Retinal pigment epithelial cell (primary cell): ENCODE measurements at places on chromosomes 13 and 19.

GRCh38 chr13:38703255-38703654 lies 16.4 kb downstream of the FREM2 start:
- DNase-seq = peak; percentile 90

- DNase-seq = no peak
These were observed 3.3 kb downstream of the RNASEH2B start for GRCh38 chr13:50912851-50913250.

DNA sequence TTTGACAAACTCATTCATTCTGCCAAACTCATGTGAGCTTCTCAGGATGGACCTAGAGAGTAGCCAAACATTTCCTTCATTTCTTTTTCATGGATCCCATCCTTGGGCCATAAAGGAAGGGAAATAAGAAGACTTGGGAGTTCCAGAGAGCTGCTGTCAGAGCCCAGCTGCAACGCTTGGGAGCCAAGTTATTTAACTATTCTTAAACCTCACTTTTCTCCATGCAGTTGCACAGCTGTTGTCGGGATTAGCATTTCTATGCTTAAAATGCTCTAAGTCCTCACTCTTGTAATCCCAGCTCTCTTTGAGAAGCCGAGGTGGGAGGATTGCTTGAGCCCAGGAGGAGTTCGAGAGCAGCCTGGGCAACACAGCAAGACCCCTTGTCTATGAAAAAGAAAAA lies 11.7 kb upstream of the CASP14 start:
- DNase-seq = no peak

DNA sequence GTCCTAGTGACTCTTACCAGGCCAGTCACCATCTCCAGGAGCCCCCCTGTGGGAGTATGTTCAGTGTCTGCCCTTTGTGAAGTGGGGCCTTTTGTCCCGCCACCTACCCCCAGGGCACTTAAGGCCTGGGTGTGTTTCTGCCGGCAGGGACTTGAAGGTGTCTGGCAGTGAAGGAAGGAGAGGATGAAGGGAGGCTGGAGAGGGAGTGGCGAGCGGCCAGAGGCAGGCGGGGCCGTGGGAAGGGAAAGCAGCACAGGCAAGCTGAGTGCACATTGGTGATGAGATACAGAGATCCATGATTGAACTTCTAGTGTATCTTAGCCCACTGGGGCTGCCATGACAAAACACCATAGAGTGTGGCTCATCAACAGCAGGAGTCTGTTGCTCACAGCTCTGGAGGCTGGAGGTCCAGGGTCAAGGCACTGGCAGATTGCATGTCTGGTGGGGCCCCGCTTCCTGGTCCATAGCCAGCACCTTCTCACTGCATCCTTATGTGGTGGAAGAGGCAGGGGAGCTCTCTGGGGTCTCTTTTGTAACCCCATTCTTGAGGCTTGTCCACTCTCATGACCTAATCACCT lies 17.5 kb downstream of the CUL4A start:
- no peak for DNase-seq

- DNase-seq = no peak
These were observed 880 bp upstream of the C19orf12 start for GRCh38 chr19:29715701-29716581.

GRCh38 chr13:78786459-78786858 lies 127.5 kb upstream of the OBI1 start:
- DNase-seq = no peak

- no peak for DNase-seq
These were observed 33.9 kb upstream of the FAM216B start for GRCh38 chr13:42747399-42747873.

GRCh38 chr19:57099199-57099661 lies 20.6 kb upstream of the USP29 start:
- DNase-seq = no peak

DNA sequence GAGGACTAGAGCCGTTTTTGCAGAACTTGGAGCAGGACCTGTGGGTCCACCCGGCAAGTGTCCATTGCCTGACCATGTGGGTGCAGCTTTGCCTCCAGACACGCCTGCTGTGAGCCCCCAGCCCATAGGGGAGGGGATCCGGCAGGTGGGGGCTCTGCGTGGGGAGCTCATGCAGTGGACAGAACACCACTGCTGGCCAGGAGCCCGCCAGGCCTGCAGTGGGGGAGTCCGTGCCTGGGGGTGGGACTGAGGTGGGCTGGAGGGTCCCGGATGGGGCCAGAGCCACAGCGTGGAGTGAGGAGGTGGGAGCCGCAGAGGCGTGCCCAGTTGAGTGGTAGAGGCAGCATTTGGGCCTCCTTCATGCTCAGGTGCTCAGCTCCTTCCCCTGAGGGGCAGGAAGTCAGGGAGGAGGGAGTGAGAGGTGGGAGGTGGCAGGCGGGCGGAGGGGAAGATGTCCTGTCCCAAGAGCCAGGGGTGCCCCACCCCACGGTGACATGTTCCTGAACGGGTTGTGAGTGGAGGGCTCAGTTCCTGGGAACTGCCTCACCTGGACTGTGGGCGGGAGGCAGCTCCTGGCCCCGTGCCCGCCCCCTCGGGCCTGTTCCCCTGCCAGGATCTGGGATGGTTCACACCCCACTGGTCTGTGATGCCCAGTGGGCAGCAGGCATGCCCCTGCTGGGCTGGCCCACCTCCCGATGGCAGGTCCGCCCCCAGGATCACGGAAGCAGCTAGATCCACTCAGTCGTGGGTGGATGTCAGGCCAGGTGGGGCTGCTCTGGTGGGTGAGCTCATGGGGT lies 8.8 kb downstream of the ADAT3 start:
- DNase-seq = no peak

GRCh38 chr19:6958791-6959190 lies 62.4 kb downstream of the MBD3L2B start:
- no peak for DNase-seq

- no peak for DNase-seq
These were observed 36.0 kb downstream of the BICRA start for GRCh38 chr19:47644743-47645482.

DNA sequence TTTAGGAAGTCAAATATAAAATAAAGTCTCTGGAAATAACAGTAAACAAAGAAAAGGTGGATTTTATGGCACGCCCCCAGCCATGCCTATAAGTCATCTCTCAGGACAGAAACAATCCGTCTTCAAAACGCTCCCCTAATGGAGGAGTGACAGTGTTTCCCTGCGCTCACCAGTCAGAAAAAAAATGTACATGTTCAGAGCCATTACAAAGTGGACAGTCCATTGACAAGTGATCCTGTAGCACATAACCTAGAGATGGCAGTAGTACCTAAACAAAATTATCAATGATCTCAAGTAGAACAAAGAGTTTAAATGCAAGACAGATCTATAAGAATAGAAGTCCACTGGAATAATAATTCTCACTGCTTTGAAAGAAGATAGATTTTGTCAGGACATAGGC lies 891.7 kb upstream of the MIR17HG start:
- DNase-seq = no peak

- peak; percentile 15 for DNase-seq
These were observed 29.2 kb downstream of the COG6 start for GRCh38 chr13:39684531-39685137.

DNA sequence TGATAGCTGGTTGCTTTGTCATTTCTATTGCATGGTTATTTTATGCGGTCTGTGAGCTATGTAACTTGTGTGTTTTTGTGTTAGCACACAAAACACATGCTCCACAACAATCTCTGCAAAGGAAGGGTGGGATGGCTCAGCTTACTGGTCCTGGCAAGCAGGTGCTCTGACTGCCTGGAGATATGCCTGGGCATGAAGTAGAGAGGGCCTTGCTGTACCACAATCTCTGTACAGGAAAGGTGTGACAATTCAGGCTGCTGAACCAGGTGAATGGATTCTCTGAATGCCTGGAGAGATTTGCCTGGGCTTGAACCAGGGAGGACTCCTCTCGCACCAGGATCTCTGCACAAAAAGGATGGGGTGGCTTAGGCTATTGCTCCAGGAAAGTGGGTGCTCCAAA lies 69.5 kb downstream of the STOML3 start:
- DNase-seq = no peak

DNA sequence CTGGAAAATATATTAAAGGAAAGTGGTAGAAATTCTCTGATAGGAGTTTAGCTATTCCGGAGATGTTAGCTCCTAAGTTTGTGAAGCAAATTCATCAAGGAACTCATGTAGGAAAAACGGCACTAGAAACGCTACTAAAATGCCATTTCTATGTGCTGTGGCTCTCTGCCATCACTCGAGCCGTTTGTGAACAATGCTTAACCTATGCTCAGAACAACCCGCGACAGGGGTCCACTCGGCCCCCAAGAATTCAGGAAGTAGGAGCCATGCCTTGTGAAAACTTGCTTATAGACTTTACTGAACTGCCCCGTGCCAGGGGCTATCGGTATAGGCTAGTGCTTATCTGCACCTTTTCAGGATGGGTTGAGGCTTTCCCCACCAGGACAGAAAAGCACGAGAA lies 14.2 kb upstream of the SLC15A1 start:
- DNase-seq = no peak

DNA sequence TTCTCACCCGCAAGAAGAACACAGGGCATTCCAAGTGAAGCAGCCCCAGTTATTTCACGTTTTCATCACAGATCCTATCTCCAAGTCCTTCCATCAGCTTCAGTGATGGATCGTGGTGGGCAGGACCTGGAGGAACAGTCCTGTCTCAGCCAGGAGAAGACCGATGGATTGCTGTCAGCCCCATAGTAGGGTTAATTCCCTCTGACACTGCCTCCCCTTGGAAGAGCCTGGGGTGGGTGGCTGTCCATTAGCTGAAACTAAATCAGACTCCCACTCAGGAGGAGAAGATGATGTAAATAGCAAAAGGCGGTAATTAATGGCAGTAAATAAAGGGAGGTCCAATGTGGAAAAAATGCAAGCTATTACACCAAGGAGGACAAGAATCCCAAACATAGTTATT lies 131.0 kb downstream of the TNFRSF19 start:
- DNase-seq = no peak

- DNase-seq = no peak
These were observed 12.3 kb downstream of the FAM187B start for GRCh38 chr19:35216016-35216832.

DNA sequence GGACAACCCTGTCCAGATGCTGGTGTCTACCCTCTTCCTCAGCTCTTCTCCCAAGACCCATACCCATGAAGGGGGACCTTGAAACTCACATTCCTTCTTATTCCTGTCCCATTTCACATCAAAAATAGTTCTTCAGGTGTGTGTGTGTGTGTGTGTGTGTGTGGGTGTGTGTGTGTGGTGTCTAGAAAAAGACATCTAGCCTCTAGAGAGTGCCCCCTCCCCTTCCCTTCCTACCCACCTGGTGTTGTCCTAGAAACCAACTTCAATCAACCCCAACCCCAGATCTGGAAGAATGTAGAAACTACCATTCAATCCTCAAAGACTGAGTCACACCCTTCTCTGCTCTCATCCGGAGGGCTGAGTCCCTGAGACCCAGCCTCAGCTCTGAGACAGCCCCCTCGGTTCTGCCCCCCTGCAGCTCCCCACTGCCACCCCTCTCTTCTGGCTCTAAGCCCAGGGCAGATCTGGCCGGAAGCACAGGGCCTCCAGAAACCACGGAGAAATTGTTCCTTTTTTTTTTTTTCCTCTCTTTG lies 3.5 kb downstream of the KCNN4 start:
- no peak for DNase-seq

DNA sequence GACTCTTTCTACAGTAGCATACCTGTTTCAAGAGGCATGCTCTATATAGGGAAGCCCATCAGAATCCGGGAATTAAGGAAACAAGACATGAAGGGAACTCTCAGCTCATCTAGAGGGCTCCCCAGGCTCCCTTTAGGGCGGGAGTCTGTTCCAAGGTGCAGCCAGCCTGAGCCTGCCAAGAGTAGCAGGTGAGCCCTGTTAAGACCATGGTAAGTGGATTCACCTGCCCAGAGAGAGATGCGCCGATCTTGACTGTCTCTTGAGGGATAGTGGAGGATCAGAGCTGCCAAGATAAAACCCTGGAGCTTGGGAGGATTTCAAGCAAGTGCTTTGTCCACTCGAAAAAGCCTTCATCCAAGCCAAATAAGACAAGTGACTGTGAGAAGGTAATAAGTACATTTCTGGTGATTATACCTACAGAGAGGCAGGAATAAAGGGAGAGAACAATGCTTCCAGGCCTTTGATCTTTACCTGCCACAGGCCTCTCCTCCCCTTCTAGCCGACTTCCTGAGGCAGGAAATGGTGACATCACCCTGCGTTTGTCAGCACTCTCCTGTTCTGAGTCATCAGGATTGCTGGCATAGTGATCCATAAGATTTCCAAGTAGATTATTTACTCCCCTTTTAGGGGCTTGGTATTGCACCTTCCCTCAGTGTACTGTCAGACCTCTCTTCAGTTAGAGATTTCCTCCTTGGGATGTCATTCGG lies 31.5 kb downstream of the KLF5 start:
- peak; percentile 58 for DNase-seq

GRCh38 chr13:76723551-76724232 lies 162.5 kb downstream of the KCTD12 start:
- peak; percentile 42 for DNase-seq

DNA sequence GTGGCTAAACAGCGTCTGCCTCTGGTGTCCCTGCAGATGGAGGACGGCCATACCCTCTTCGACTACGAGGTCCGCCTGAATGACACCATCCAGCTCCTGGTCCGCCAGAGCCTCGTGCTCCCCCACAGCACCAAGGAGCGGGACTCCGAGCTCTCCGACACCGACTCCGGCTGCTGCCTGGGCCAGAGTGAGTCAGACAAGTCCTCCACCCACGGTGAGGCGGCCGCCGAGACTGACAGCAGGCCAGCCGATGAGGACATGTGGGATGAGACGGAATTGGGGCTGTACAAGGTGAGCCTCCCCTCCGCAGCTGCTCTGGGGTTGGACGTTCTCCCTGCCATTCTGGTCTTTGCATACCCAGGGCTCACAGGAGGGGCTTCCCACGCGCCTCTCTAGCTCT lies 19.9 kb downstream of the UHRF1 start:
- DNase-seq = no peak

- DNase-seq = no peak
These were observed 7.0 kb upstream of the PLA2G4C start for GRCh38 chr19:48117515-48118130.

DNA sequence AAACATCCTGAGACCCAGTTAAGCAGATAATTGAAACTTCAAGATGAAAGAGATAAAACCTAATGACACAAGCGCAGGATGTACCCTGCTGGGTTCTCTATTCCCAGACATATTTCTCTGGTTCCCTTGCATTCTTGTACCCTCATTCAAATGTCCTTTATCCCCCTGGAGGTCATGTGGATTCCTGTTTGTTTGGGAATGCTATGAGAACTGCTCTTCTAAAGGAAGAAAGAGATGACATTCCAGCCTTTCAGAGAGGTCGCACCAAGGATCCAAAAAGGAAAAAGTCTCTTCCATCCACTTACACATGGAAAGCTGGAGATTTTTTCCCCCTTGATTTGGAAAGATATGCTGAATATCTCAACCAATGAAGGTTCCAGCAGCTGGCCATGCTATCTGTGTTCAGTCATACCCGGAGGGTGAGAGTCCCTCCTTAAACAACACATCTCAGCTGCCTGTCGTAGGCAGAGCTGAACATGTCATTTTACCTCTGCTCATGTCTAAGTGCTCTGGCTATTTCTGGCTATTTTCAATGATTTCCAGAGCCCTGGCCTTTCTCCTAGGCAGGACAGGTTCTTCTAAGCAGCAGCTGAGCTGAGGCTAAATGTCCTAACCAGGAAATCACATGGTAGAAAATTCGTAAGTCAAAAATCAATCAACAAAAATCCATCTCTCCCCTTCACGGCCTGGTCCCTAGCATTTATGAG lies 52.5 kb downstream of the C13orf42 start:
- DNase-seq = no peak

GRCh38 chr13:106796280-106797047 lies 228.5 kb upstream of the ARGLU1 start:
- no peak for DNase-seq

GRCh38 chr13:97485320-97485719 lies 51.4 kb downstream of the RAP2A start:
- no peak for DNase-seq

GRCh38 chr13:95784161-95784899 lies 107.4 kb downstream of the DNAJC3 start:
- peak; percentile 75 for DNase-seq
